ENCODE measurements at places on chromosomes 3 and 15.

DNA sequence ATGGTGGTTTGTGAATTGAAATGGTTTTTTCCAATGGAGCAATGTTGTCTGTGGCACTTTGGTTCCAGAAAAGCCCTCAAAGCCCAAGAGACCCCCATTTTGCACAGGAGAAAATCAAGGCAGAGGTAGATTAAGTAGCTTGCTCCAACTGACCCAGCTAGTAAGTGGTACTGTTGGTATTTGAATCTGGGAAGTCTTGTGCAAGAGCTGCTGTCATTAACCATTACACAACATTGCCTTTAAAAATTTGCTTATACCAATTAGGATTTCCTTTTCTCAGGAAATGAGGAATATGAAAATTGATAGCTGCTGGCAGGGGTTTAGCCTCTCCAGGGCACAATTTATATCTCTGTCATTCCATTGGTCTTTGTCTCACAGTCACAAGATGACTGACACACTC is 102.4 kb upstream of the UBE3A start:
- no peak for DNase-seq

DNA sequence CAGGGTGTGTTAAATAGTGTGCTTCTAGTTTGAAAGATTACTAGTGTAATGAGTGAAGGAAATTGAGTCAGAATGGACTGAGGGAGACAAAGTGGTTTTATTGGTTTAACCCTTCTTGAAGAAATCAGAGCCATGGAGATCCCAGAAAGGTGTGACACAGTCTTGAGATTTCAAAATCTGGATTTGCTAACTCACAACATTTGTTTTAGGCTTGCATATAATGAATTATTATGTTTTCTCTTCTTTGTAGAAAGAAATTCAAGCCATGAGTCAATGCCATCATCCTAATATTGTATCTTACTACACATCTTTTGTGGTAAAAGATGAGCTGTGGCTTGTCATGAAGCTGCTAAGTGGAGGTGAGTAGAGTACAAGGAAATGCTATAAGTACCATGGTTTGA is 25.1 kb downstream of the OXSR1 start:
- DNase-seq: no peak

- no peak for DNase-seq
Measured at GRCh38 chr3:142618917-142619461, 22.8 kb downstream of the PLS1 start.

GRCh38 chr3:42148086-42148848 is 57.1 kb downstream of the TRAK1 start:
- no peak for DNase-seq

GRCh38 chr3:66938338-66938963 is 59.7 kb upstream of the KBTBD8 start:
- no peak for DNase-seq

- no peak for DNase-seq
Measured at GRCh38 chr3:42122261-42123011, 31.3 kb downstream of the TRAK1 start.

DNA sequence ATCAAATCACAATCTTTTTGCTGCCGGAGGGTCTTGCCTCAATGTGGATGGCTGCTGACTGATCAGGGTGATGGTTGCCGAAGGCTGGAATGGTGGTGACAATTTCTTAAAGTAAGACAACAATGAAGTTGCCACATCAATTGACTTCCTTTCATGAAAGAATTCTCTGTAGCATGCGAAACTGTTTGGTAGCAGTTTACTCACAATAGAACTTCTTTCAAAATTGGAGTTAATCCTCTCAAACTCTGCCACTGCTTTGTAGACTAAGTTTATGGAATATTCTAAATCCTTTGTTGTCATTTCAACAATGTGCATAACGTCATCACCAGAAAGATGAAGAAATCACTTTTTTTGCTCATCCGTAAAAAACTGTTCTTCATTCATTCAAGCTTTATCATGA is 65.8 kb downstream of the B3GNT5 start:
- DNase-seq: no peak

GRCh38 chr3:42501681-42502428 is 588 bp upstream of the VIPR1 start:
- peak; percentile 89 for DNase-seq

DNA sequence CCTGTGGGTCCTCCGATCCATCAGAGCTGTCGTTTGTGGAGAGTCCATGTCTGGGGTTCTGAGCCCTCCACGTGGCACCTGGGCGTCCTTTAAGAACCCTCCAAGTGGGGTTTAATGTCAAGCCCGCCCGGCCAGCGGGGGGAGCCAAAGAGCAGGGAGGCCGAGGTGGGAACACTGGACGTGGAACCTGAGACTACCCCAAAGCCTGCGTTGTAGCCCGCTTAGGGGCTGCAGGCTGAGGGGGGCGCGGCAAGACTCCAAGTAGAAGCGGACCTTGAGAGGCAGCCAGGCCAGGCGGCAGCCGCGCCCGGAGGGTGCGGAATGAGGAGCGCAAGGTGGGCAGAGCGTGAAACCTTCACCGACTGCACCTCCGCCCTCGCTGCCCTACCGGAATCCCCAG is 126.2 kb upstream of the ATP10A start:
- DNase-seq: no peak

DNA sequence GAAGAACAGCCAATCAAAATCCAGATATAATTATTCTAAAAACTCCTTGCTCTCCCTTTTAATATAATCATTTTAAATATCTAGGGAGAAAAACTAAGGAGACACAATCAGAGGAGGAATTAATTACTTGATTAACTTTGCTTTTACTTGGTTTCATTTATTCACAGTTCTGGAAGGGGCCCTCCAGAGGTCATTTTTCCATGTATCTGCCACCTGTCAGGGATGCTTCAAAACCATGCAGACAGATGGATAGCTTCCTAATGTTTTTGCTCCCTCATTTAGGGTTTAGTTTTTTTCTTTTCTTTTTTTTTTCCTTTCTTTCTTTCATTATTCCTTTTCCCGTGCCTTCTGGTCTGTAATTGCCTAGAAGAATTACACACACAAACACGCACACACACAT is 438.1 kb upstream of the ARPP21 start:
- DNase-seq: no peak

GRCh38 chr3:171811913-171812335 is 1.6 kb upstream of the PLD1 start:
- no peak for DNase-seq

DNA sequence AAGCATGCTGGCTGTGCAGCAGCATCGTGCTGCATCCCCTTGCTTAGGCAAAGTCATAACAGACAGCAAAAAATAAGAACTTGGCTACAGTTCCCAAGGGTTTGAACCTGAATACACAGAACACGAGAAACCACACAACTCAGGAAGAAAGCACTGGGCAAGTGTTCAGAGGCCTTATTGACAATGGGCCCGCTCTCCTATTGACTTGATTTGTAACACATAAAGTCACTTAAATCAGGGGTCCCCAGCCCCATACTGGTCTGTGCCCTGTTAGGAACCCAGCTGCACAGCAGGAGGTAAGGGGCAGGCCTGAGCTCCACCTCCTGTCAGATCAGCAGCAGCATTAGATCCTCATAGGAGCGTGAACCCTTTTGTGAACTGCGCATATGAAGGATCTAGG is 145.1 kb downstream of the LSAMP start:
- DNase-seq: no peak

GRCh38 chr3:10980312-10980711 is 12.2 kb upstream of the SLC6A1 start:
- DNase-seq: no peak

DNA sequence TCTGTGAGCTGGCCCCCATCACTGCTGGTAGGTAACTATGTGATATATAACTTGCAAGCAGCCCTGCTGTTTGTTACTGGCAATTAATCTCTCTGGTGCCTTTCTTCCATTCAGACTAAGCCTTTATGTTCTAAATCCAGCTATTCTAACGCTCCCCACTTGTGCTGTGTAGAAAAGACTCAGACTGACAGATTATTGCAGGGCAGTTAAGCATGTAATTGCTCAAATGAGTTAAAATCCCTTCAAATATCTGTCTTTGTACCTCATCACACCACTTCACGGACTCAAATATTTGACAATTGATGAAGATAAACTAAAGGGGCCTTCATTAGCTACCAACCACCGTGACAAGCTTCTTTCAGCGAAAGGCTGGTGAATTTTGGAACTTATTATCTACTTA is 416.2 kb downstream of the NR2F2 start:
- DNase-seq: no peak

DNA sequence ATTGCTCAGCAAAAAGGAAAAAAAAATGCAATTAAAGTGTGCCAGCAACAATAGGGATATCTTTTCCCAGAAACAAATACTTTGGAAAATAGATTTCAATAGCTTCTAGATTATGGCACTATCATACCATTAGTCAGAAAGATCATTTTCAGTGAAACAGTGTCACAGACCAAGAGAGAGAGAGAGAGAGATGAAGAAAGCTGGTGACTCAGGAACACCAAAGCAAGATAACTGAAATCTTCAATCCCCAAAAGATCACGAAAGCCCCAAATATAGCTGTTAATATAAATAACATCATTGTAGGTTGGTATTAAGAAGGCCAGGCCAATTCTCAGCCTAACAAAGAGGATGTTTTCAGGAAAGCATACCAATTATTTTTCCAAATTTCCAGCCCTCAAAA is 57.4 kb downstream of the ZIC4 start:
- DNase-seq: no peak

DNA sequence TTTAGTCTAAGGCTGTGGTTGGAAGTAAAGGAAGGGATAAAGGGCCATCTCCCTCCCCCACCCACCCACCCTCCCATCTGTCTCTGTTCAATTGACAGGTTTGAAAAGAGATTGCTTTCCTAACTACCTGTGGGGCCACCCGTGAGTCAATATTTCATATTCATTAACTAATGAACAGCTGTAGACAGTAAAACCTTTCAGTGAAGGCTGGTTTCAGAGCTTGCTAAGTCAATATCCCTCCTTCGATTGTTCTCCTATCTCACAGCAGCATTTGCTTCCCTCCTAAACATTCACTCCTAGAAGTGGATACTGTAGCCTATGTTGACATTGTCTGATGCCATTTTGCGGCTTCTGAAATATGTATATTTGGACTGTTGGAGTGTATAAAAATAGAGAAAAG is 85.9 kb upstream of the SYNPR start:
- DNase-seq: no peak

DNA sequence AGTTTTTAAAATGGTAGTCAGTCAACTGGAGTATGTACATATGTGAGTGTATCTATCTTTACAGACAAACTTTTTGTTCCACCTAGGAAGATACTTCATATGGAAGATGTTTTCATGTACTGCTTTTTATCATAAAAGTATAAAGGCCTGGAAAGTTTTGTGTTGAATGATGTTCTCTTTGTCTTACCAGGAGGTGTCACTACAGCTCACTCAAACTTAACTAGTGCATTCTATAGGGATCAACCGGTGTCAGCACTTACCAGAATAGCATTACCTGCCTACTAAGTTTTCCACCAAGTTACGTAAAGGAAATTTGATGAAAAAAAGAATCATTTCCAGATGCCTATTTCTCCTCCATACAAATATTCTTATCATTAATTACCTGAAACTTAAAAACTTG is 522.6 kb upstream of the SEMA6D start:
- no peak for DNase-seq

DNA sequence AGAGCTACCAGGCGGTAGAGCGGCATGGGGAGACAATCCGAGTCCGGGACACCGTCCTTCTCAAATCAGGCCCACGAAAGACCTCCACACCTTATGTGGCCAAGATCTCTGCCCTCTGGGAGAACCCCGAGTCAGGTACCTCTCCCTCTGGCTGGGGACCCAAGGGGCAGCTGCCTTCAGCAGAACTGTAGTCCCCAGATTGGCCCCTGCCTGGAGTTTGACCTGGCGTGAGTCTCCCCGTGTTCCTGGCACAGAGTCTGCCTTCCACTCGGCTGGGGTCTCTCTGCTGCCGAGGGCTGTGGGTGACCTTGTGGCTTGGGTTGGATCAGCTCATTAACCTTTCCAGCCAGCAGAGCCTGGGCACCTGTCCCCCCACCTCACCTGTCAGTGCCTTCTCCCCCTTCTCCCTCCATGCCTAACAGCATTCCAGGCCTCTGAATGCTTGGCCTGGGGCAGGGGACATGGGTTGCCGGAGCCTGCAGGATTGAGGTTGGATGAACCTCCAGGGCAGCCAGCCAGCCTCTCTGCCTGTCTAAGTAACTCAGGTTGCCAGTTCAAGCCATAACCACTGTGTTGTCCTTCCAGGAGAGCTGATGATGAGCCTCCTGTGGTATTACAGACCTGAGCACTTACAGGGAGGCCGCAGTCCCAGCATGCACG is 6.8 kb upstream of the CHST14 start:
- DNase-seq: peak; percentile 29

DNA sequence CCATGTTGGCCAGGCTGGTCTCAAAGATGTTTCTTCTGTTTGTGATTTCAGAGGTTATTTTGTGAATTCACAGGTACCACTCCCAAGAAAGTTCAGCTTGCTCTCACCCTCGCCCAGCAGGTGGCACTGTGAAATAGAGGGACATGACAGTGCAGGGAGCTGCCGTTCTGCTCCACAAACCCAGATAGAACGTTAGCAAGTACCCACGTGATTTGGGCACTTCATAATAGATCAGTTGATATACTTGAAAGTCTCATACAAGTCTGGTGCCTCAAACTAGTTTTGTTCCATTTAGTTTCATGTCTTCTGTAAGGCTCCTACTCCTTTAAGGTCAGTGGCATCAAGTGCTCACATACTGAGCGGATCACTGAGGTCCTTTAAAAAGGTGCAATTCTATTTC is 45.5 kb downstream of the FILIP1L start:
- peak; percentile 87 for DNase-seq

GRCh38 chr15:74179101-74179841 is 5.8 kb downstream of the ISLR start:
- DNase-seq: peak; percentile 93

DNA sequence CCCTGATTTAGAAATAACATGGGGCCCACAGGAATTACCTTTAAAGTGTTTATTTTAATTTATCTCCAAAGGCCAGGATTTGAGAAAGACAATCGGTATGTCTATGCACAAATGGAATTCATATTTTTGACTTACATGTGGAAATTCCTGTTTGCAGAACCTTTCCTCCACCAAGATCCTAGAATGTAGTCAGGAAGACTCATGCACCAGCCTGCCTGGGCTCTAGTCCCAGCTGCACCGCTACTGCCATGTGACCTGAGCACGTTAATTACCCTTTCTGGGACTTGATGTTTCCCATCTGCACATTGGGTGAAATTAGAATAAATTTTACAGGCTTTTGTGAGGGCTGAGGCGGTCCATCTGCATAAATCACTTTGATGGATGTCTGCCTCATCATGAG is 194.2 kb downstream of the ATP10A start:
- DNase-seq: no peak

GRCh38 chr15:80526556-80527340 is 122.6 kb downstream of the ARNT2 start:
- peak; percentile 51 for DNase-seq

DNA sequence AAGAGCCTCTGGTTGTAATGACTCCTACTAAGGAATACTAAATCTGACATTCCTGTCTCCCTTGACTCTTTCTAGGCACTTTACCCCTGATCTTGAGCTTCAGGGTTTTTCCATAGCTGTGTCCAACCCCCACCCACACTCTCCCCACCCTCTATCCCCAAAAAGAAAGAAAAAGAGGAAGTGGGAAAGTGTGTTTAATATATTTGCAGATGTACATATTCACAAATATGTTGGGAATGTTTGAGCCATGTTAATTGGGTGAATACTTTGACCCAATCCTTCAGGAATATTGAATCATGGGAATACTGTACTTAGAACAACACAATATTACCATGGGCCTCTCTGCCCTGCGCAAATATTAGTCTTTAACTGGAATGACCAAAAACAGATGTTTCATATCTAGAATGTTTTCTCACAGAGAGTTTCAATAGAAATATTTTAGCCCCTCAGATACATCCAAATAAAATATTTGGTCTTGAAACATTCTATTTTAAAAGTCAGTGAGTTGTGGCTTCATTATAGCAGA is 19.8 kb upstream of the PFN2 start:
- no peak for DNase-seq

Measured in right cardiac atrium (tissue), 5 donors.